ENCODE measurements at places on chromosomes 16 and 17.

DNA sequence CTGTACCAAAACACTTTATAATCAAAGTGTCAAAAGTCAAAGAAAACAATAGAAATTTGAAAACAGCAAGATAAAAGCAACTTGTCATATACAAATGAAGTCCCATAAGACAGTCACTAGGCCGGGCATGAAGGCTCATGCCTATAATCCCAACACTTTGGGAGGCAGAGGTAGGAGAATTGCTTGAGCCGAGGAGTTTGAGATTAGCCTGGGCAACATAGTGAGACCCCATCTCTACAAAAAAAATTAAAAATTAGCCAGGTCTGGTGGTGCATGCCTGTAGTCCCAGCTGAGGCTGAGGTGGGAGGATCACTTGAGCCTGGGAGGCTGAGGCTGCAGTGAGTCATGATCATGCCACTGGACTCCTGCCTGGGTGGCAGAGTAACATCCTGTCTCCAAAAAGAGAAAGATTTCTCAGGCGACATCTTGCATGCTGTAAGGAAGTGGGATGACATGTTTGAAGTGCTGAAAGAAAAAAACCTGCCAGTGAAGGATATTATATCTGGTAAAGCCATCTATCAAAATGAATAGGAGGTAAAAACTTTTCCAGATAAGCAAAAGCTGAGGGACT lies 98.7 kb upstream of the NACA2 start:
- DNase-seq = no peak

- DNase-seq = no peak
Measured at GRCh38 chr16:80948886-80949493, 57.7 kb downstream of the CMC2 start.

DNA sequence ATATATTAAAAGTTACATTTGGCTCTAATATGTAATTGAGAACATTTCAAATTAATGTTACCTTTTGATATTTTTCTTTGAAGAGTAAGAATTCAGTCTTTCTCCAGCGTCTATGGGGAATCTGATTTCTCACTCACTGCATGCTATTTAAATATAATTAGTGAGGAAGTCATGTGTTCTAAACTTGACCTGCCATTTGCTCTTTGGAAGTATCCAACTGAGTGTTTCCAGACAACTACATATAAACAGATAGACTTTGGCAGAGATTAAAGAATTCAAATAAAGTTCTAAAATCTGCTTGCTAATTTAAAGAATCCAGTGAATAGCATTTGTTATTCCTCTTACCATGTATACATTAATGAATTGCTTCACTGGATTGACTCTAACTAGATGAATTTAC lies 23.5 kb downstream of the OMG start:
- DNase-seq = no peak

DNA sequence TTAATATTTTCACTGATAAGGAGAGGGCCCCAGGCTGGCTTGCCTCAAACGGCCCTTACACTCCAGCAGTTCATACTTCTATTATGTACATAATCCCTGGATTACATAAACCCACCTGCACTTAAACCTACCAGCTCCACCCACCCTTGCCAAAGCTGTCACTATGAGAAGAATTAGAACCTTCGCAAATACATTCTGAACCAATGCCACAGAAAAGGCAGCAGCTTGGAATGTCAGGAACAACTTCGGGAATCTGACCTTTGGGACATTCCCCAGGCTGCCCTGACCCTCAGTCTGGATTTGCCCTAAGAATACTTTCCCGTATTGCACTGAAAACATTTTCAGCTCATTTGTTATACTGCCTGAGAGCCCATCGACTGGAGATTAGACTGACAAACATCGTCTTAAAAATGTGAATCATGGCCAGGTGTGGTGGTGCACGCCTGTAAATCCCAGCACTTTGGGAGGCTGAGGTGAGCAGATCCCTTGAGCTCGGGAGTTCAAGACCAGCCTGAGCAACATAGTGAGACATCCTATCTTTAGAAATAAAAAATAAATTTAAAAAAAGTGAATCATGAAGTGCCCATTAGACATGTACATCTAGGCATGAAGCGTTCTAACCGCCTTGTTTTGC lies 21.0 kb upstream of the SEC14L1 start:
- no peak for DNase-seq

GRCh38 chr17:14225254-14225980 lies 11.2 kb downstream of the CDRT15 start:
- DNase-seq = no peak

DNA sequence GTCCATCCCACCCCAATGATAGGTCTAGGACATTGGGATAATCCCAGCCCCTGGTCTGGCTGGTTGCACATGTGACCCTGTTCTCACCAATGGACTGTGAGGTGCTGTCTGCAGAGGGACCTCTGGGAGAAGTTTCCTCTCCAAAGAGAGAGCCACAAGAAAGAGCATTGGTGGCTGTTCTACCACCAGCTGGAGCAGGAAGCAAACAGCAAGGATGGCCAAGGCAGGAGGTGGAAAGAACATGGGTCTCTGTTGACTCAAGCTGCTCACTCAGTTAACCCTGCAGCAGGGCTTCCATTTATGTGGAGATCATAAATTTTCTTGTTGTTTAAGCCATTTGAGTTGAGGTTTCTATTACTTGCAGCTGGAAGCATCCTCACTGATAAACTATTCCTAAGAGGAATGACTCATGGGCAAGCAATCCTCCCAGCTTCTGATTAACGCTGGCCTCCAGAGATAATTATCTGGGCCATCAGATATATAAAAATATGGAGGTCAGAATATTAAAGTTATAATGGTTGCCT lies 52.6 kb downstream of the CYB5B start:
- peak; percentile 91 for DNase-seq

DNA sequence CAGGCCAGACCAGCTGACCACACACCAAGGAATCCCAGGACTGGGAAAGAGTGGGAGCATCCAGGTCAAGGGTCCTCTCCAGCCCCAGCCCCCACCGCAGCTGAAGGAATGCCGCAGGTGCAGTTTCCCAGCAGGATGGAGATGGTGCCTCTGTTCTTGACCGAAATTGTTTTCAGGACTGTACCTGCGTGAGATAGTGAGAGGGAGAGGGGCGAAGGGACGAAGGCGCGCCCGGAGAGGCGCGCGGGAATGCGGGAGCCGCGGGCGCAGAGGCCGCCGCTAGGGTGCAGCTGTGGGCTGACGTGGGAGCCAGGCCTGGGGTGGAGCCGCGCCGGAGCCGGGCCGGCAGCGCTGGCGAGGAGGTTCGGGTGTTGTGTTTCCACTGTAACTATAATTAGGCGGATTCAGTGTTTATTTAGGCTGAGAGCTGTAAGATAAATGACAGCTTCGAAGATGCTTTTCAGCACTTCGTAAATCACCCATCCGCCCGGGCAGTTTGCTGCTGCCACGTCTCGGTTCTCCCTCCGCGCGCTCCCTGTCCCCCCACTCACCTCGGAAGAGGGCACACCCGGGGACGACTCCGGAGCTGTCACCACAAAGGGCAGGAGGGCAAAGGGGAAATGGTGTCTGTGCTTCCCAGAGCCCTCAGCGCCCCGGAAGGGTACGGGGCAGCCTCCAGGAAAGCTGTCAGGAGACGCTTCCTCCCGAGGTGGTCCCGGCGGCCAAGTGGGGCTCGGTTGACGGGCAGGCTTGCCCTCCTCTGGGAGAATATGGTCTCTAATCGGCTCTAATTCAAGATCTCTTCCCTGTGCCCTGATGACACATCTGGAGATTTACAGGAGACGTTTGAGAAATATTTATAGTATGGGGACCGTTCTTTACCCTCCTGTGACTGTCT lies 38.2 kb downstream of the HOXB1 start:
- DNase-seq = peak; percentile 58

DNA sequence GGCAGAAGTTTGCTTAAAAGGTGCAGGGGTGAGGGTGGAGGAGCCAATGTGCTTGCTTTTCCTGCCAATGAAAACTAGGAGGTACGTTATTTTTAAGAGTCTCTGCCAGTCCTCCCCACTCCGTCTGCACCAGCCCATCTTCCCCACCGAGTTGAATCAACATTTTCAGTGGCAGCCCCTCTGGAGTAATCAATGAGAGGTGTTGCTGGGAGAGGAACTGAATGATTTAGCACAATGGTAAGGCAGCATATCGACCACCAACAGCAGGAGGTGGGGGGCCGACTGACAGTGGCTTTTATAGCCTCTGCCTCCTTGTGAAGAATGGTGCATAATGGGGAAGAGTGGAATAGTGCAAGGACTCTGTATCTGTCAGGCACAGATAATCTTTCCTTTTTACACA lies 1465.0 kb upstream of the GOT2 start:
- no peak for DNase-seq
